ENCODE measurements at places on chromosomes 7 and 10. TPM values are rescaled to one million over a fixed set of nuclear protein-coding genes. Genes with fewer than 3 reads are reported as not detected.
A peak's percentile ranks its signal among the peaks of the same experiment; 100 is the strongest.

CLEC5A gene
- 0.49 TPM for total RNA-seq

LRRC4 gene
- total RNA-seq, result 6.1 TPM

LRRC27 gene
- total RNA-seq, result 4.9 TPM

TRA2A gene
- 71.7 TPM for total RNA-seq

DNA sequence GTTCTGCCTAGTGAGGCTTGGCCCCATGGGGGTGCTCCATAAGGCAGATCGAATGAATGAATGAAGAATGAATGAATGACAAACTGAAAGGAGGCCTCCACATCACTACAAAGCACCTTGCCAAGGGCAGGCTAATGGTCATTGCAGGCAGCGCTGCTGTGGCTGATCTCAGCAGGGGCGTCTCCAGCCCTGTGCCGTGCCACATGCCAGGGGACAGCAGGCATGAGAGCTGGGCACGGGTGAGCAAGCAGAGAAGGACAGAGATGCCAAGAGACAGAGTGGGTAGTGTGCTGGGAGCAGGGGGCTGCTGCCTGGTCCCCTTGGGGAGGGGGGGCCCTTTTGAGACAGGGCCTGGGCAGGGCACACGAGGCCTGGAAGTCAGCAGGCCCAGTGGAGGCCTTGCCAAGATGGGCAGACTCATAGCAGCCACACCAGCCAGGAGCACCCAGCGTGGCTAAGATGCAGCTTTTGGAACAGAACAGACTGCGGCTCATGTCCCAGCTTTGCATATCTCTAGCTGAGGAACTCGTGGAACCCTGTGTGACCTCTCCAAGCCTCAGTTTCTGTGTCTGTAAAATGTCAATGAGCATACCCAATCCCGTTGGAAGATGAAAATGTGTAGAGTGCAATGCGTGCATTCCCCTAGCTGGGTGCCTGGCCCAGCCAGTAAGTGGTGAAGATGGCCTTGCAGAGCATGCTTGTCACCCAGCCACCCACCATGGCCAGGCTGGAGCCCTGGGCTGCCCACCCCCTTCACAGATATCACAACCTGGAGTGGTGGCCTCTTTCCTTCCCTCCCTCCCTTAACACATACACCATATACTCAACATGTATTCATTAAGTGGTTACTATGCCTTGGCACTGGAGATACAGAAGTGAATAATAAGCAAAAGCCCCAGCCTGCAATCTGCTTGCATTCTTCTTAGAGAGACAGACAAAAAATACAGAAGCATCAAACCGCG, 61.1 kb upstream of the LRRC18 start:
- H3K4me1 ChIP-seq, result peaks cover 7% of the 10 kb centered on the region
- H3K4me3 ChIP-seq, result no peak overlapping the region
- H3K27me3 ChIP-seq, result no peaks in the 10 kb centered on the region
- H3K27ac ChIP-seq, result no peak overlapping the region
- DNase-seq, result no peak
- H3K36me3 ChIP-seq, result no peaks in the 10 kb centered on the region

DNA sequence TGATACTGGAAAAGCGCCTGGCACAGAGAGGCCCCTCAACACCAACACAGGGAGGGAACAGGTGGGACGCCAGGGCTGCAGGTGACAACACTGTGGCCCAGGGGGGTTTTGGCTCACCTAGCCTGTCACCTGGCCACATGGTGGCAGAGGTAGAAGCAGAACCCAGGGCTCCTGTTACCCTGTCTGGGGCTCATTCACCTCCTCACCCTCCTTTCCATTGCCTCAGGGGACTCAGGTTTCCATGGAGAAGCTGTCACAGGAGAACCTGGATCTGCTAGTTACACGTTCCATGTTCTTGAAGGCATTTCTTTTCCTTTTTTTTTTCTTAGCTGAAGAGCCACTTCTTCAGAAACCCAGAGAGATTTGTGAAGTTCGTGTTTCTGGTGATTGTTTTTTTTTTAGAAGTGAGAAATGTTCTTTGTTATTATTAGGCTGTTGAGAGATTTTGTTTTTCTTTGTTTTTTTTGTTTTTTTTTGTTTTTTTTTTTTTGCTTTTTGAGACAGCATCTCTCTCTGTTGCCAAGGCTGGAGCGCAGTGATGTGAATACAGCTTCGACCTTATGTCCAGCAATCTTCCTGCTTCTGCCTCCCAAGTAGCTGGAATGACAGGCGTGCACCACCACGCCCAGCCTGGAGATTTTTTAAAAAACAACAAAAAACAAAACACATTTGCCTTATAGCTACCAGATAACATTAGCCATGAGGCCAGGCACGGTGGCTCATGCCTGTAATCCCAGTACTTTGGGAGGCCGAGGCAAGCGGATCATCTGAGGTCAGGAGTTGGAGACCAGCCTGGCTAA, 16.0 kb downstream of the DENND2A start:
- H3K4me3 ChIP-seq, result no peak overlapping the region
- DNase-seq, result no peak
- peaks cover 27% of the 10 kb centered on the region for H3K4me1 ChIP-seq
- no peaks in the 10 kb centered on the region for H3K36me3 ChIP-seq
- H3K27me3 ChIP-seq, result no peaks in the 10 kb centered on the region
- H3K27ac ChIP-seq, result peak overlapping the region; percentile 80

GRCh38 chr7:36650766-36651312, 73.5 kb downstream of the AOAH start:
- H3K4me3 ChIP-seq, result no peak overlapping the region
- DNase-seq, result peak; percentile 67
- no peaks in the 10 kb centered on the region for H3K27me3 ChIP-seq
- H3K27ac ChIP-seq, result no peak overlapping the region

- no peak overlapping the region for H3K27ac ChIP-seq
- no peak for DNase-seq
- no peaks in the 10 kb centered on the region for H3K4me1 ChIP-seq
- no peaks in the 10 kb centered on the region for H3K36me3 ChIP-seq
Observed at GRCh38 chr7:100003711-100004661, 11.4 kb upstream of the ZKSCAN1 start.

DNA sequence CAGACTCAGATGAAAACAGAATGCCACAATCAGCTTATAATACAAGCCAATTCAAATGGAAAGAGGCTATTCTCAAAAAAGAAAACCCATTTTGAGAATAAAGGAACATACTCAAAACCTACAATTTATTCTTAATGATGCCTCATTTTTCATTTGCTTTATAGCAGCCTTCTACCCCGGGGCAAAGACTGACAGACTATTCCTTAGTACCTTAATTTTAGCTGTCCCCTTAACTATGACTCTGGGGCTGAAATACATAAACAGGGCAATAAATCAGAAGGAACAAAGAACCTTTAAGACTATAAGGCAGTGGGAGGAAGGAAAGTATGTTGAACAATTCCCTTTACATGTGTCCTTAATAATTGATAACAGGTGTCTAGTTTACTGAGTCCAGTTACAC, 76.8 kb downstream of the TMEM106B start:
- DNase-seq, result no peak
- H3K4me3 ChIP-seq, result no peak overlapping the region
- H3K4me1 ChIP-seq, result no peaks in the 10 kb centered on the region

DNA sequence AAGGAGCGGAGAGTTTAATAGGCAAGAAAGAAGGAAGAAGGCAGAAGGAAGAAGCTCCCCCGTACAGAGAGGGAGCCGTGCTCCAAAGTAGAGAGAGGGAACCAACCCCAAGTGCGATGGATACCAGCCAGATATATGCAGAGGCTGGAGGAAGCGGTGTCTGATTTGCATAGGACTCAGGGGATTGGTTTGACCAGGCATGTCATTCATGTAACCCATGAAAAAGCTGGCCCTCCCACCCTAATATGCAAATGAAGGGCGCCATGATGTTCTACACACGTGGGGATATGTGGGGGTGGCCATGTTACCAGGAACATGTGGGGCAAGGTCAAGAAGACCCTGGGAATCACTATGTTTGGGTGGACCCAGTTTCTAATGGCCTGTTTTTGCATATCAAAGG, 40.6 kb upstream of the FAM3C start:
- H3K4me3 ChIP-seq, result no peak overlapping the region
- H3K27ac ChIP-seq, result no peak overlapping the region
- DNase-seq, result no peak
- no peaks in the 10 kb centered on the region for H3K27me3 ChIP-seq
- no peaks in the 10 kb centered on the region for H3K36me3 ChIP-seq
- H3K4me1 ChIP-seq, result peaks cover 11% of the 10 kb centered on the region

GRCh38 chr10:3435671-3436070, 263.1 kb upstream of the PITRM1 start:
- H3K4me1 ChIP-seq, result no peaks in the 10 kb centered on the region
- H3K4me3 ChIP-seq, result no peak overlapping the region
- H3K36me3 ChIP-seq, result no peaks in the 10 kb centered on the region
- no peak for DNase-seq
- H3K27ac ChIP-seq, result no peak overlapping the region
- H3K27me3 ChIP-seq, result no peaks in the 10 kb centered on the region

DNA sequence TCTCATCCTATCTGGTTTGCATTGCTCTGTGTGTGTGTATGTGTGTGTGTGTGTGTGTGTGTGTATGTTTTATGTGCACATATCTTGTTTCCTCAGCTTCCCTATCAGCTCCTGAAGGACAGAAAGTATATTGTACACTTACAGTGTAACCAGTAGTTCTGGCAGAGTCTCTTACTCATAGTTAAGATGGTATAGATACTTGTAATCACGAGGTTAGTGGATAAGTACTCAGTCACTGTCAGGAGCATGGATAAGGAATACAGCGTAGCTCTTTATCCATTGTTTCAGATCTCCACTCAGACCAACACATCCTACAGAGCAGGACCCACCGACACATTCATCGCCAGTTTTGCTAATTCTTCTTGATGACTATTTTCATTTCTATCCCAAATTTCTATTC, 275.0 kb downstream of the TSPAN12 start:
- H3K27me3 ChIP-seq, result no peaks in the 10 kb centered on the region
- no peak overlapping the region for H3K4me3 ChIP-seq
- no peak for DNase-seq
- no peaks in the 10 kb centered on the region for H3K36me3 ChIP-seq
- no peaks in the 10 kb centered on the region for H3K4me1 ChIP-seq

GRCh38 chr7:898855-899681, 22.7 kb downstream of the GET4 start:
- H3K36me3 ChIP-seq, result no peaks in the 10 kb centered on the region
- no peak overlapping the region for H3K27ac ChIP-seq
- no peaks in the 10 kb centered on the region for H3K27me3 ChIP-seq

- no peak for DNase-seq
- H3K4me3 ChIP-seq, result no peak overlapping the region
- H3K4me1 ChIP-seq, result peaks cover 37% of the 10 kb centered on the region
Observed at GRCh38 chr10:79286318-79286951, 60.8 kb upstream of the PPIF start.

- peaks cover 88% of the 10 kb centered on the region for H3K4me1 ChIP-seq
- DNase-seq, result no peak
- H3K27me3 ChIP-seq, result no peaks in the 10 kb centered on the region
- peak overlapping the region; percentile 89 for H3K4me3 ChIP-seq
Observed at GRCh38 chr7:1457949-1458682, 1.2 kb downstream of the MICALL2 start.

DNA sequence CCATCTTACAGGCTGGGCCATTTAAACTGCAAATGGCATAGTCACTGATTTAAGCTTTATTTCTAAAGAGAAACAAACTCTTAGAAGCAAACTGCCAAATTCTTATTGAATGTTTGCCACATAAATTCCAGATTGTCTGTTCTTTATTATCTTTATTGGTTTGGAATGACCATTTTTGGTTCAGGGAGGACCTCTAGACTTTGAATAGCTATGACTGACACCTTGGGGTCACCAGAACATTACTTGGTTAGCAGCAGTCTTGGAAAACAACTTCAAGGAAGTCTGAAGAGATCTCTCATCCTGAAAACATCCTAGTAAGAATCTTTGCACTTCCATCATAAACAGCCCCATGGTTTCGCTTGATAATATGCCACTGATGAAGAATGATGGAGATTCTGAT, 197.1 kb downstream of the SUGCT start:
- no peak overlapping the region for H3K4me3 ChIP-seq
- H3K27ac ChIP-seq, result no peak overlapping the region
- H3K36me3 ChIP-seq, result no peaks in the 10 kb centered on the region

DNA sequence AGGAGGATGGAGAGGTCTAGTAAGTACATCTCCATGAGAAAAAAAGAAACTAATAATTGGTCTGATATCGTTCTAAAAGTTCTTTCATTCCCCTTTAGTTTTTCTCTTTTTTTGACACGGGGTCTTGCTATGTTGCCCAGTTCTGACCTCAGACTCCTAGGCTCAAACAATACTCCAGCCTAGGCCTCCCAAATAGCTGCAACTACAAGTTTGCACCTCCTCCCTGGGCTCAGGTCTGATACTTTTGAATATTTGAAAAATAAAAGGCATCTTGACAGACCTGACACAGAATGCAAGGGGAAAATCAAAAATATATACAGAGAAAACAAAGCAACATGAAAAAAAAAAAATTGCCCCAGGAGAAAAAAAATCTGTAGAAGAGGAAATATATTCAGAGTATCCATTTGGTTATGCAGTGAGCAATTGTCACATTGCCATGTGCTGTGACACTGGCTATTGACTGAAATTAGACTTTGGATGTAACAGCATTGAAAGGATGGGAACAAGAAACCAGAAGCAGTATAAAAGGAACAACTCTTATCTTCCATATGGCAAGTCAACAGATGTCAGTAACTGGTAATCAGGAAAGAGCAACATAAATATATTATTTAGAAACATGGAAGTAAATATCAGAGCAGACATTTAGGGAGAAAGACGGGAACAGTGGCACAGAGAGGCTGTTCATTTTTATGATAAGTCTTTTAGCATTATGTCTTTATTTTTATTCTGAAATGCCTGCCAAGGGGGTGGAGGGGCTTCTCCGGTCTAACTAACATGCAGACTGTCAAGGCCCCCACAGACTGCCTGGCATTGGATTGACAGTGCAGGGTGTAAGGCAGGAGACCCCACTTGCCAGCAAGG, 408.4 kb downstream of the PARD3 start:
- H3K4me3 ChIP-seq, result no peak overlapping the region
- no peak overlapping the region for H3K27ac ChIP-seq
- H3K36me3 ChIP-seq, result no peaks in the 10 kb centered on the region
- H3K4me1 ChIP-seq, result peaks cover 6% of the 10 kb centered on the region

Measured in vagina (tissue), 2 donors.